ENCODE measurements at places on chromosomes 16 and 17. TPM values are rescaled to one million over a fixed set of nuclear protein-coding genes. Genes with fewer than 3 reads are reported as not detected.
A peak's percentile ranks its signal among the peaks of the same experiment; 100 is the strongest.

DNA sequence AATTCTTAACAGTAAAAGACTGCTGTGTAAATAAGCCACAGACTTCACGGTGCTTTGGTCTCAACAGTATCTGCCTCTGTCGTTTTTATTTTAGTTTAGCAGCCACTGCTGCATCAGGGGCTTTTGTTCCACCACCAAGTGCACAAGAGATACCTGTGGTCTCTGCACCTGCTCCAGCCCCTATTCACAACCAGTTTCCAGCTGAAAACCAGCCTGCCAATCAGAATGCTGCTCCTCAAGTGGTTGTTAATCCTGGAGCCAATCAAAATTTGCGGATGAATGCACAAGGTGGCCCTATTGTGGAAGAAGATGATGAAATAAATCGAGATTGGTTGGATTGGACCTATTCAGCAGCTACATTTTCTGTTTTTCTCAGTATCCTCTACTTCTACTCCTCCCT, 7.9 kb downstream of the HERPUD1 start:
- peaks cover 2% of the 10 kb centered on the region for H3K4me1 ChIP-seq
- no peak for DNase-seq
- no peaks in the 10 kb centered on the region for H3K27me3 ChIP-seq
- peaks cover 59% of the 10 kb centered on the region for H3K36me3 ChIP-seq
- no peak overlapping the region for H3K27ac ChIP-seq

GRCh38 chr17:75240394-75241142, 20.8 kb downstream of the GGA3 start:
- peaks cover 87% of the 10 kb centered on the region for H3K36me3 ChIP-seq
- DNase-seq = peak; percentile 20
- H3K27me3 ChIP-seq = no peaks in the 10 kb centered on the region
- no peaks in the 10 kb centered on the region for H3K4me1 ChIP-seq
- no peak overlapping the region for H3K4me3 ChIP-seq

- no peak overlapping the region for H3K4me3 ChIP-seq
- peaks cover 26% of the 10 kb centered on the region for H3K4me1 ChIP-seq
- DNase-seq = no peak
- H3K27me3 ChIP-seq = peaks cover 27% of the 10 kb centered on the region
- no peaks in the 10 kb centered on the region for H3K36me3 ChIP-seq
- H3K27ac ChIP-seq = no peak overlapping the region
Observed at GRCh38 chr17:35775583-35775982, 14.9 kb downstream of the C17orf50 start.

- peak overlapping the region; percentile 50 for H3K4me3 ChIP-seq
- 0 out of 2 replicates have a peak, but pooled peaks cover 1% of the 10 kb centered on the region for H3K4me1 ChIP-seq
- no peaks in the 10 kb centered on the region for H3K36me3 ChIP-seq
- H3K27ac ChIP-seq = no peak overlapping the region
- DNase-seq = no peak
- peaks cover 64% of the 10 kb centered on the region for H3K27me3 ChIP-seq
Observed at GRCh38 chr17:42049834-42050392, 488 bp downstream of the C17orf113 start.

DNA sequence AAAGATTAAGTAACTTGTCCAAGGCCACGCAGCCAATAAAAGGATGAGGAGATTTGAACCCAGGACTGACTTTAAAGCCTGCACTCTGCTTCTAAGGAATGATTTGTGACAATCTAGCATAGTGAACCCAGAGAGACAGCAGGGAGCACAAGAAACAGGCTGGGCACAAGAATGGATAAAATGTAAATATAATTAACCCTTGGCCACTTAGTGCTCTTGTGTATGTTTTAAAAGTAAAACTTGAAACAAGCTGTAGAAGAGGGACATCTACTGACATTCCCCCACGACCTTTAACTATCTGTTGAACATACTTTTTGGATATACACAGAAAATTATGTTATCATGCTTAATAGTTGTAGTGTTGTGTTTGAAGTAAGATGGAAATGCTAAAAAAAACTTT, 141.9 kb upstream of the PMFBP1 start:
- H3K4me3 ChIP-seq = no peak overlapping the region
- H3K4me1 ChIP-seq = peaks cover 2% of the 10 kb centered on the region
- H3K36me3 ChIP-seq = no peaks in the 10 kb centered on the region
- H3K27ac ChIP-seq = no peak overlapping the region
- no peak for DNase-seq

- no peaks in the 10 kb centered on the region for H3K4me1 ChIP-seq
- H3K27me3 ChIP-seq = peaks cover 19% of the 10 kb centered on the region
- no peaks in the 10 kb centered on the region for H3K36me3 ChIP-seq
Observed at GRCh38 chr16:58034128-58034685, 8.7 kb downstream of the MMP15 start.

GRCh38 chr17:29042026-29042678, 789 bp upstream of the PIPOX start:
- H3K27ac ChIP-seq = no peak overlapping the region
- peaks cover 49% of the 10 kb centered on the region for H3K27me3 ChIP-seq
- no peaks in the 10 kb centered on the region for H3K4me1 ChIP-seq

- peak; percentile 77 for DNase-seq
- H3K36me3 ChIP-seq = no peaks in the 10 kb centered on the region
- no peak overlapping the region for H3K27ac ChIP-seq
- no peaks in the 10 kb centered on the region for H3K27me3 ChIP-seq
- peaks cover 28% of the 10 kb centered on the region for H3K4me1 ChIP-seq
Observed at GRCh38 chr16:66898207-66898606, 17.9 kb downstream of the PDP2 start.

DNA sequence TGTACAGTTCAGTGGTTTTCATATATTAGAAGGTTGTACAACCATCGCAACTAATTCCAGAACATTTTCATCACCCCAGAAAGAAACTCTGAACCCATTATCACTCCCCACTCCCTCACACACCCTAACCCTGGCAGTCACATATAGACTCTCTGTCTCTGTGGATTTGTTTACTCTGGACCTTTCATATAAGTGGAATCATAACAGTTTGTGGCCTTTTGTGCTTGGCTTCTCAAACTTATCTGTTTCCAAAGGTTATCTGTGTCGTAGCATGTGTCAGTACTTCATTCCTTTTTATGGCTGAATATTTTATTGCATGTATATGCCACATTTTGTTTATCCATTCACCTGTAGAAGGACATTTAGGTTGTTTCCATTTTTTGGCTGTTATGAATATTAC, 12.4 kb downstream of the TENT4B start:
- no peak overlapping the region for H3K4me3 ChIP-seq
- H3K27me3 ChIP-seq = no peaks in the 10 kb centered on the region
- no peak for DNase-seq
- H3K4me1 ChIP-seq = peaks cover 11% of the 10 kb centered on the region

The BORCS6 gene
- polyA plus RNA-seq = 3.3 TPM

The HOXB9 gene
- polyA plus RNA-seq = 0.05 TPM

Measured in IMR-90 (cell line).